ENCODE measurements at places on chromosomes 2 and 18.

- DNase-seq, result no peak
- no peaks in the 10 kb centered on the region for H3K4me1 ChIP-seq
- no peaks in the 10 kb centered on the region for H3K36me3 ChIP-seq
- no peak overlapping the region for H3K4me3 ChIP-seq
These were observed 980.1 kb upstream of the POU3F3 start for GRCh38 chr2:103873716-103874351.

DNA sequence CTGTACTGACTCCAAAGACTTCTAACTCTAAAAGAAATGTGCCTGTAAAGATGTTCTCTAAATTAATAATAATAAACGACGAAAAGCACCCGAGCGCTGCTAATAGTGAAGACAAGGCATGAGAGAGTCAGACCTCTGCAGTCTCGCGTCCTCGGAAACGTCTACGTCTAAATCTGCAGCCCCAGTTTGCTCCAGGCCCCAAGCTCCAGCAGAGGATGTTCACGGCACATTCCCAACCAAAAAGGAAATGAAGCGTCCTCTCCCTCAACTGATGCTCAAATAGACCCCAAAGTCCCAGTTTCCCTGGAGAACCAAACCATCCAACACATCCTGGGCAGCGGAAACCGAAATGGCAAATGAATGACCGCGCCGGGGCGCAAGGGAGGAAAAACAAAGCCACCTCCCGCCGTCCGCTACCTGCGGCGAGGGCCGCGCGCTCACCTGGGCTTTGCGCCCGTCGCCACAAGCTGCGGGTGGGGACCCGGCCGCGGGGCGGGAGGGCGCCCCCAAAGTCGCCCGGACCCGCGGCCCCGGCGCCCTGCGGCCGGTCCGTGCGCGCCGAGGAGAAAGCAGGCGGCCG is 47.1 kb upstream of the CCDC150 start:
- H3K4me1 ChIP-seq, result peaks cover 10% of the 10 kb centered on the region
- peaks cover 78% of the 10 kb centered on the region for H3K27me3 ChIP-seq
- H3K27ac ChIP-seq, result no peak overlapping the region
- H3K4me3 ChIP-seq, result peak overlapping the region; percentile 67

GRCh38 chr2:157473581-157473980 is 29.7 kb upstream of the CYTIP start:
- no peak overlapping the region for H3K4me3 ChIP-seq
- H3K27ac ChIP-seq, result peak overlapping the region; percentile 57
- no peaks in the 10 kb centered on the region for H3K27me3 ChIP-seq
- H3K4me1 ChIP-seq, result peaks cover 88% of the 10 kb centered on the region

DNA sequence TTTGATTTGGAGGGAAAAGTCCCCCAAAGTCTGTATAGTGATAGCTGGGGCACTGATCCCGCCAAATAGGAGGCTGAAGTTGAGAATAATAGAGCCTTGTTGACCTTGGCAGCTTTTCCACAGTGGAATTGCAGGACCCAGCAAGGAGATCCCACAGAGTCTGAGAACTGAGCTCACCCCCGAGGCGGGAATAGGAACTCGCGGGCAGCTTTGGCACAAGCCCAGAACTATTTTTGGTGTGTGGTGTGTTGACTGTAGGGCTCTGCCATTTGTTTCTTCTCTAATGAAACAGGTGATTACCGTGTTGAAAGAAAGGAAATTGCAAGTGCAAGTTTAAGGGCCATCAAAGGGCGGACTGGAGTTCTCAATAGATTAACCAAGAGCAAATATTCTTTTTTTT is 34.0 kb downstream of the SH3RF3 start:
- H3K27ac ChIP-seq, result no peak overlapping the region
- H3K4me3 ChIP-seq, result no peak overlapping the region
- no peaks in the 10 kb centered on the region for H3K36me3 ChIP-seq
- no peak for DNase-seq
- H3K27me3 ChIP-seq, result peaks cover 43% of the 10 kb centered on the region
- H3K4me1 ChIP-seq, result no peaks in the 10 kb centered on the region

GRCh38 chr2:169704160-169704708 is 10.0 kb downstream of the PHOSPHO2 start:
- H3K27ac ChIP-seq, result no peak overlapping the region
- no peaks in the 10 kb centered on the region for H3K4me1 ChIP-seq
- no peaks in the 10 kb centered on the region for H3K27me3 ChIP-seq
- H3K36me3 ChIP-seq, result peaks cover 4% of the 10 kb centered on the region

- H3K27me3 ChIP-seq, result peaks cover 7% of the 10 kb centered on the region
- DNase-seq, result no peak
- H3K27ac ChIP-seq, result no peak overlapping the region
- H3K36me3 ChIP-seq, result no peaks in the 10 kb centered on the region
- peaks cover 2% of the 10 kb centered on the region for H3K4me1 ChIP-seq
- no peak overlapping the region for H3K4me3 ChIP-seq
These were observed 267.7 kb upstream of the SIX2 start for GRCh38 chr2:45276914-45277313.

Measured in activated CD4-positive, alpha-beta memory T cell treated with anti-CD3 and anti-CD28 coated beads, Interleukin-2, amount 10 ng/mL, durations not matched to agents 7 days and 5 days (primary cell).